ENCODE measurements at places on chromosomes 5 and 9. TPM values are rescaled to one million over a fixed set of nuclear protein-coding genes. Genes with fewer than 3 reads are reported as not detected.

DNA sequence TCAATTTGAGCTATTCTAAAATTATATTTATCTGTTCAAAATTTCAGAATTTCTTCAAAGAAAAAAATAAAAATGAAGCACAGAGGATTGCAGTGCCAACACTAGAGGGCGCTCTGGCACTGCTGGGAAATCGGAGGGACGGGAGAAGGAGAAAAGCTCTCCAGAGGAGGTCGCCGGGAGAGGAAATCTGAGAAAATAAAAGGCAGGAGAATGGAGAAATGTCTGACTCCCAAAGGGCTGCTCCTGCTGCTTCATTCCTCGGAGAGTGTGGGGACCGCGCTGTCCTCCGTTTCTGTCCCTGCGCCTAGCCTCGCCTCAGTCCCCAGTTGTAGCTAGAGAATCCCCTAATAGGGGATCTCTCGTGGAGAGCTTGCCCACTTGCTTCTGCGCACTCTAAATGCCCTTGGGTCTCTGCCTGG, 40.0 kb upstream of the ARSB start:
- DNase-seq, result peak; percentile 68

- DNase-seq, result no peak
Observed at GRCh38 chr5:56530626-56531138, 284.7 kb upstream of the MAP3K1 start.

DNA sequence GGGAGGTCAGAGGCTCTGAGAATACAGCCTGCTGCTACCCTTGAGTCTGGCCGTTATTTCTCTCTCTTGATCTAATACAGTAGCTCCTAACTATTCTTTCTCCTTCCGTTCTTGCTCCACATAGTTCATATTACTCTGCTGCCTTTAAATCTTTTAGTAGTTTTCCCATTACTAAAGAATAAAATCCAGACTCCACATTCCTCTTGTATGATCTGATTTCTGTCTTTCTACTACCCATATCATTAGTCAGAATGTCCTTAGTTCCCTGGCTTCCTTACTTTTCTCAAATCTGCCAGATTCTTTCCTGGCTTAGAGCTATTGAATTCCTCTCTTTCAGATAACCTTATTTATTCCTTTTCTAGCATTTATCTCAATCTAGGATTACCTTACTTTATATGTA, 40.0 kb downstream of the MARCHF6 start:
- DNase-seq, result no peak

DNA sequence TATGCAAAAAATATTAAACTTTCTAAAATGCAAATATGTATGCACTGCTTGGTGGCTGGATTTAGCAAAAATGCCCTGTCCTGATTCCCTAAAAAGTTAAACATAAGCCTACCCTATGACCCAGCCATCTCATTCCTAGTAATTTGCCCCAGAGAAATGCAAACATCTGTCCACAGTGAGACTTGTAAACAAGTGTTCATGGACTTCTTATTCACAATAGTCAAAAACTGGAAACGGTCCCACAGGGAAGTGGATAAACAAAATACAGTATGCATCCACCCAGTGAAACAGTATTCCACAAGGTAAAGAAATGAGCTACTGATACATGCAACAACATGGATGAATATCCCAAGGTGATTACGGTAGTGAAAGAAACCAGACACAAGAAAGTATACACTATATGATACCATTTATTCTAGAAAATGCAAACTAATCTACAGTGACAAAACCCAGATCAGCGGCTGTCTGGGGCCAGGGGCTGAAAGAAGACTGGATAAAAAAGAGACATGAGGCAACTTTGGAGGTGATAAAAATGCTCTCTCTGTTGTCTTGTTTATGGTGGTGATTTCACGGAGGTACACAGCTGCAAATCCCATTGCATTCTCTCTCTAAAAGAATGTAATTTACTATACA, 277.3 kb downstream of the GLIS3 start:
- no peak for DNase-seq

DNA sequence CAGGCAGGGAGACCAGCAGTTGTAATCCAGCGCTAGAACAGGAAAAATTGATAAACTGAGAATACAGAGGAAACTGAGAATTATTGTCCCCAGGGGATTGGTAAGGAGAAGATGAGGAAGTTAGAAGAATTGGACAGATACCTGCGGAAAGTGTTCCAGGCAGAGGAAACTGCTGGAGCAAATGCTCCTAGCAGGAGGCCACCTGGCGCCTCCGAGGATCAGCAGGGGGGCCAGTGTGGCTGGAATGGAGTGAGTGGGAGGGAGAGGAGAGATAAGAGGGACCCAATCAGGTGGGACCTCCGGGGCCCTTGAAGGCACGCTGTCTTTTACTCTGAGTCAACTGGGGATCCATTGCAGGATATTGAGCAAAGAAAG, 695 bp upstream of the ANXA6 start:
- peak; percentile 39 for DNase-seq

DNA sequence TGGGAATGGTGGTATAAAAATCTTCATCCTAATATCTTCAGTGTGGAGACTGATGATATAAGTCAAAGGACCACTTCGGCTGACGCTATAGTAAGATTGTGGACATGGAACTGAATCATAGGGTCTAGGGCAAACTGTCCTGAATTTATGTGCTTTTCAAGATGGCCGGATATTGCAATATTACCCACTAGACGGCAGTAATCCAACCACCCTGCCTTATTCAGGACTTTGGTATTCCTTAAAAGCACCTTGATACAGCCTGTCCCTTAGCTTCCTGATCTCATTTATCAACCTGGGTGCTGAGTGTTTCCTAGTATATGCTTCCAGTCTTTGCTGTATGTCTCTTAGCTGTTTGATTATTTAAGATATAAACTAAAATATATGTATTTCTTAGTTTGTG, 71.2 kb upstream of the COX7C start:
- DNase-seq, result no peak

DNA sequence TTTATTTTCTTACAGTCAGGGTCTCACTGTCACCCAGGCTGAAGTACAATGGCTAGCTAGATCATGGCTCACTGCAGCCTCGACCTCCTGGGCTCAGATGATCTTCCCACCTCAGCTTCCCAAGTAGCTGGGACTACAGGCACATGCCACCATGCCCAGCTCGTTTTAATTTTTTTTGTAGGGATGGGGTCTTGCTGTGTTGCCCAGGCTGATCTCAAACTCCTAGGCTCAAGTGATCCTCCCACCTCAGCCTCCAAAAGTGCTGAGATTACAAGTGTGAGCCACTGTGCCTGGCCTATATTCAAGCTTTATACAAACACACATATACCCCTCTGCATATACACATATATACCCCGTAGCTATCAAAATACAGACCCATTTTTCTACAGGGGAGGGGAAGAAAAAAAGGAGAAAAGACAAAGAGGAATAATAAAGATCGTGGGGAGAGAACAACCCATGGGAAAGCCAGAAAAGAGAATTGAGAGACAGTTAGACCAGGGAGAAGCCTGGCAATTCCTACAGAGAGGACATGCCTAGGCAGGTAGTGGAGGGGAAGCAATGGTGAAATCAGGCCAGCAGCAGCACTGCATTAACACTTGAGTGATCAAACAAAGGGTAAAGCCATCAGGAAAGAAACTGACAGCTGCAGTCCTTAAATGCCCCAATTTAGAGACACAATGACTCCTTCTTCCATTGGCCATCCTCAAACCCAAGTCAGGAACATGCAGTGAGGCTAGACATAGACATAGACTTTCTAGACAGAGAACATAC, 102.7 kb downstream of the EFNA5 start:
- DNase-seq, result no peak

- DNase-seq, result no peak
Observed at GRCh38 chr9:73824671-73825070, 672.5 kb upstream of the RORB start.

DNA sequence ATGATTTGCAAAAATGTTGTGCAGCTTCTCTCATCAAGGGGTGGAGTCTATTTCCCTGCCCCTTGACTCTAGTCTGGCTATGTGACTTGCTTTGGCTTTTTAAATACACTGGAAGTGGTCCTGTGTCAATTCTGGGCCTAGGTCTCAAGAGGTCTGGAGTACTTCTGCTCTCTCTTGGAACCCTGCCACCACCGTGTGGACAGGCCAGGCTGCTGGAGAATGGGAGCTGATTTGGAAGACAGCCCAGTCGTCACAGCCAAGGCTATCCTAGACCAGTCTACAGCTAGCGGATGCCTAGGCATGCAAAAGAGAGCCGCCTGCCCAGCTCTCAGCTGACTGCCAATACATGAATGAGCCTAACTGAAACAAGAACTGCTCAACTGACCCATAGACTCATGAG, 56.7 kb upstream of the CLINT1 start:
- no peak for DNase-seq

GRCh38 chr5:141494761-141495452, 6.0 kb downstream of the PCDHGC5 start:
- no peak for DNase-seq

GRCh38 chr5:176405656-176406435, 10.5 kb downstream of the CLTB start:
- DNase-seq, result no peak

STC2 gene
- 13.7 TPM for total RNA-seq

KIF12 gene
- not detected for total RNA-seq

Measured in activated CD4-positive, alpha-beta memory T cell treated with anti-CD3 and anti-CD28 coated beads for 36 hours (primary cell).